ENCODE measurements at places on chromosomes 6 and 20. TPM values are rescaled to one million over a fixed set of nuclear protein-coding genes. Genes with fewer than 3 reads are reported as not detected.

PDCD2 gene
- 39.7 TPM for total RNA-seq

HCRTR2 gene
- total RNA-seq = not detected

ETV7 gene
- 5.3 TPM for total RNA-seq

FOXS1 gene
- 2.5 TPM for total RNA-seq

PLCB4 gene
- 8.1 TPM for total RNA-seq

DNA sequence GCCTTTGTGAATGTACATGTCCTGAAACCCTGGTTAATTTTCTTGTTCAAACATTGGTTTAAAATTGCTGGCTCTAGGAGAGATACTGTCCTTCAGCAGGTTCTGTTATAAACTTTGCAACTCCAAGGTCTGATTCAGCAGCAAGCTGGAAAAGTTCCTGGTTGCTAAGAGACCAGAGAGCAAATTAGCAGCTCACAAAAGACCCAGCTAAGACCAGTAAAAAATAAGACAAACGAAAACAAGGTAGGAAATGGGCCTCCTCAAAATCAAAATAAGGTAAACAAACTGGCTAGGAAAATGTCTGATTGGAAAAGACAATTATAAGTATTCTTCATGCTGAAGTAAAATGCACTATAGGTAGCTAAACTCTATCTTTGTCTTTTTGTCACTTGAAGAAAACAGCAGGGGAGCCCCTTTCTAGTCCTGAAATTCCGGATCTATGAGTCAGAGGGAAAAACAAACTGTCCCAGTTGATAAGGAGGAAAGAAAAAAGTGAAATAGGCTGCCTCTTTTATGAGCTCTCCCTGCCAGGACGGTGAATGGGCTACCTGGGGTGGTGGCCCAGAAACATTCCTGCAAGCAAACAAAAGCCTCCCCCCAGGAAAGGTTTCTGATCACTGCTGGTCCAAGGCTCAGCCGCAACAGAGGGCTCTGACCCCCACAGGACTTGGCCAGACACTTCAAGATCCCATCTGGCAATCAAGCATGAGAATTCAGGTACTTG is 41.6 kb downstream of the UNC5CL start:
- peak; percentile 41 for DNase-seq
- H3K27me3 ChIP-seq = no peaks in the 10 kb centered on the region
- no peaks in the 10 kb centered on the region for H3K4me1 ChIP-seq
- no peaks in the 10 kb centered on the region for H3K36me3 ChIP-seq
- no peak overlapping the region for H3K4me3 ChIP-seq
- H3K27ac ChIP-seq = peak overlapping the region; percentile 65

GRCh38 chr6:136961848-136962247 is 39.7 kb downstream of the SLC35D3 start:
- no peak overlapping the region for H3K4me3 ChIP-seq
- no peak overlapping the region for H3K27ac ChIP-seq
- H3K4me1 ChIP-seq = no peaks in the 10 kb centered on the region
- no peaks in the 10 kb centered on the region for H3K27me3 ChIP-seq

DNA sequence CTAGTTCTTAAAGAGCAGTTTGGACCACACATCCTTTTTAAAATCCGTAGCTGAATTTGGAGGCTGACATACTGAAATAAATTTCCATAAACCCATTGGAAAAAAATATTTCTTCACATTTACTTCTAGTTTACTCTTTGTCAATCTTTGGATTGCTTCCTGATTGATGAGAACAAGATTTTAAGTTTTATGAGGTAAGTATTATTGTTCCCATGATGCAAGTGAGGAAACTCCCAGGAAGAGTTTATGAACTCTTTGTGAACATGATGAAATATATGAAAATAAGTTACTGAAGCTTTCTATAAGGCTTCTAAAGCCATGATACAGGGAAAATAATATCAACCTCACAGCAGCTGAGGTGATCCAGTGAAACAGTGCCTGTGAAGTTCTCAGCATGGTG is 320.0 kb downstream of the GJA1 start:
- H3K27ac ChIP-seq = no peak overlapping the region
- no peaks in the 10 kb centered on the region for H3K4me1 ChIP-seq
- no peak for DNase-seq

- H3K4me3 ChIP-seq = no peak overlapping the region
- H3K36me3 ChIP-seq = no peaks in the 10 kb centered on the region
- DNase-seq = no peak
Measured at GRCh38 chr20:4791121-4791520, 69.4 kb downstream of the PRND start.

DNA sequence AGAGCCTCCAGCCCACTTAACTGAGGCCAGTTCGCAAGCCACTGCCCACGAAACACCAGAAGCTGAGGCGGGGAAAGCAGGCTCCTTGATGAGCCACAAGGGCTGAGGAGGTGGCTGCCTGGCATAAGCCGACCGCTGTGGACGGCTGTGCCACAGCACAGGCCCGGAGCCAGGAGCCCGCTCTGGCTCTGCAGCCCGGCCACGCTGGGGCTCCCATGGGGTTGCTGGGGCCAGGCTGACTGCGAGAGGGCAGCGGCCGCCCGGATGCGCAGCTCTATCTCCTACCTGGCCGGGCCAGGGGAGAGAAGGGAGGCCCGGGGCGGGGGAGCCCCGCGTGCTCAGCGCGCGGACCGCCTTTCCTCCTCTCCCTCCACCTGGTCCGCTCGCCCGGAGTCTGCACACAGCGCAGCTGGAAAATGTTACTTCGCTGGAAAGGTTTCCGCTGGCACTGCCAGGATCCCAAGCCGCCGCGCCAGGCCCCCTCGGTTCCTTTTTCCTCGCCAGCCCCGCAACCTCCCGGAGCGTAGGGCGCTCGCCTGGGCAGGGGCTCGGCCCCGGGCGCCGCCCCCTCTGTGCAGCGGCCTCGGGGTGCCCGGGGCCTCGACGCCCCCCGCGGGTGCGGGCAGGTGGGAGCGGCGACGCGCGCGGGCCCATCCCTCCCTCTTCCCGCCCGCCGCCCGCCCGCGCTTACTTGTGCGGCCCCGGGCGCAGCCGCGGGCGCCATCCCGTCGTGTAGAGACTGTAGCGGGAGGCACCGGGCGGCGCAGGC is 657 bp downstream of the EMILIN3 start:
- H3K4me1 ChIP-seq = peaks cover 8% of the 10 kb centered on the region
- H3K27me3 ChIP-seq = peaks cover 36% of the 10 kb centered on the region
- peak overlapping the region; percentile 7 for H3K4me3 ChIP-seq
- H3K27ac ChIP-seq = no peak overlapping the region
- no peak for DNase-seq

GRCh38 chr6:112851146-112851545 is 504.0 kb downstream of the RFPL4B start:
- no peak overlapping the region for H3K27ac ChIP-seq
- no peak overlapping the region for H3K4me3 ChIP-seq
- no peaks in the 10 kb centered on the region for H3K27me3 ChIP-seq
- DNase-seq = no peak

DNA sequence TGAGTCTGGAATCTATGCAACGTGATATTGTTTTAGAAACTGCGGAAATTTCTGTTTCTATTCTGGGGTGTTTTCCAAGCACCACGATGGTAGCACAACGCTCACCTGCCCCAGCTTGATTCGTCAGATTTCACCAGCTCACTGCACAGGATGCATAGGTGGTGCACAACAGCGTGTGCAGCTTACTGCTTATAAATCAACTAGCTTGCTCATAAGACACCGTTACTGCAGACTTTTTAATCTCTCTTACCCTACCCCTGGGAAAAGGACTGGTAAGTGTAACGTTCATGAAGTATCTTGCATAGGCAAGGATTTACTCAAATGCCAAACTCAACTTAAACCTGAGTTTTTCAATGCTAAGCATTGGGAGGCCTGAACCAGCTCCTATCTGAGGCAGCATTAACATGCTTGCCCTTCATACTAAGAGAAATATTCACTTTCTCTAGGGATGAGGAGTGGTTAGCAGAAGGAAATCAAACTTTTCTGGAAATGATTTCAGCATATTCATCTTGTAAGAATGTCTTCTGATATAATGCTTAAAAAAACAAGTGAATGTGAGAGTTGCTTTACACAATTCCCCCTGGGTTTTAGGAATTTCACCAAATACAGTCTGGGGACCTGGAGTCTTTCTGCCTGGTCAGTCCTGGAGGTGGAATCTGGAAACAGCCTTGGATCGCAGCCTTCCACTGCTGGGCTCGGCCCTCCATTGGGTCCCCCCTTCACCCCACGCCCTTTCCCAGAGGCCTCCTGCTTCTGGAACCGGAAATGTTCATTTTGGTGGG is 100.6 kb downstream of the DACT2 start:
- H3K27me3 ChIP-seq = no peaks in the 10 kb centered on the region
- H3K4me3 ChIP-seq = no peak overlapping the region
- H3K27ac ChIP-seq = no peak overlapping the region

- no peak overlapping the region for H3K27ac ChIP-seq
- peaks cover 5% of the 10 kb centered on the region for H3K4me1 ChIP-seq
- no peaks in the 10 kb centered on the region for H3K27me3 ChIP-seq
Measured at GRCh38 chr6:106220485-106220884, 105.1 kb downstream of the ATG5 start.
